ENCODE measurements at places on chromosomes 1 and 21.

DNA sequence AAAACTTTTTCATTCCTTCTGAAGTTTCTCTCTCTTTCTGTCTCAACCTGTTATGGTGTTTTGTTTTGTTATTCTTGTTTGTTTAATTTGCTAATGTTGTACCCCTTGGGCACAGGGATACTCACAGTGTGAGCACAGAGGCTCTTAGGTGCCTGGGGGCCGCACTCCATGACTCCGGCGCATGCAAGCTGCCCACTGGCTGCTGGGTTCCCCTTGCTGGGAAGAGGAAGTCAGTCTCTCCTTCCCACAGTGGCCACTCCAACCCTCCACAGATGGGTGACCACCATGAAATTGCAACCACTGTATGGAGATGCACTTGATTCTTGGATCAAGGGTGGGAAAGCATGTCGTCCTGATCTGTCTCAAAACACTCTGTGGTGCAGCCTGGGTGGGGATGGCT is 4.6 kb upstream of the CD1A start:
- DNase-seq = no peak

- no peak for DNase-seq
Observed at GRCh38 chr1:227112538-227112937, 172.4 kb downstream of the COQ8A start.

DNA sequence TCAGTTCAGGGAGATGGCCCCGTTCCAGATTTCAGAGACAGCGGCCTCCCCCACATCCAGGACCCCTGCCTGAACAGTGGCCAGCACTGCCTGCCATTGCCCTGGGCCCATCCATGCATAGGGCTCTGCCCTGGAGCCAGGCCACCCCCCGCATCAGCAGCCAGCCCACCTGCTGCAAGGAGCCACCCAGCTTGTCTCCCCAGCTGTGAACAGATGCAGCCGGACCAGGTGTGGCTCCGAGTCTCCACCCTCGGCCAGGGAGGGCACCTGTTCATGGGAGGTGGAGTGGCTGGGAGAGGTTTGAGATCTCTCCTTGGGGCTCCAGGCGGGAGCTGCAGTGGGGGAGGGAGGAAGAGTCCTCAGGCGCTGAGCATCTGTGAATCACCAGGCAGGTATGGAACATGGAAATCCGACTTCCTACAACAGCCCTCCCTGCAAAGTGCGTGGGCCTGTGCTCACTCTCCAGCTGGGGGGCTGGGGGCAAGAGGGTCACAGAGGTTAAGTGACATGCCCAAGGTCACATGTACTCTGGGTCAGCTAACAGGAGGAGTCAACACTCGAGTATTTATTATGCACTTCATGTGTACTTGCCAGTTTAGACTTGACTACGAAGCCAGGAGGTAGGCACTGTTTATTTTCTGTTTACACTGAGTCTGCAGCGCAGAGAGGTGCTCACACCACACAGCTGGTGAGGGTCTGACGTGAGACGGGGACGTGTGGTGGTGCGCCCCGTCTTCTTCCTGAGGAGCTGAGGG is 4.8 kb upstream of the HES5 start:
- no peak for DNase-seq

GRCh38 chr21:25359724-25360123 is 247.6 kb downstream of the MRPL39 start:
- DNase-seq = no peak

GRCh38 chr1:68307378-68307787 is 75.1 kb upstream of the WLS start:
- DNase-seq = no peak

GRCh38 chr1:151976858-151977257 is 16.8 kb downstream of the S100A10 start:
- DNase-seq = no peak

GRCh38 chr1:167861664-167862381 is 52.1 kb downstream of the ADCY10 start:
- no peak for DNase-seq

GRCh38 chr1:233360525-233361102 is 33.1 kb downstream of the MAP3K21 start:
- DNase-seq = no peak

- no peak for DNase-seq
Observed at GRCh38 chr1:172431721-172432192, 11.3 kb downstream of the C1orf105 start.

- no peak for DNase-seq
Observed at GRCh38 chr1:21319447-21320407, 29.5 kb upstream of the ECE1 start.

DNA sequence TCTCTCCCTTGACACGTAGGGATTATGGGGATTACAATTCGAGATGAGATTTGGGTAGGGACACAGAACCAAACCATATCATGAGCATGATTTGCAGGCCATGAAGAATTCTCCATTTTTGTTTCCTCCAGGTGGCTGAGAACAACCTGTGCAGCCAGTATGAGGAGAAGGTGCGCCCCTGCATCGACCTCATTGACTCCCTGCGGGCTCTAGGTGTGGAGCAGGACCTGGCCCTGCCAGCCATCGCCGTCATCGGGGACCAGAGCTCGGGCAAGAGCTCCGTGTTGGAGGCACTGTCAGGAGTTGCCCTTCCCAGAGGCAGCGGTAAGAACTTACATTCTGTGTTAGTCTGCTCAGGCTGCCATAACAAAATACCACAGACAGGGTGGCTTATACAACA is 9.7 kb downstream of the MX1 start:
- DNase-seq = no peak

DNA sequence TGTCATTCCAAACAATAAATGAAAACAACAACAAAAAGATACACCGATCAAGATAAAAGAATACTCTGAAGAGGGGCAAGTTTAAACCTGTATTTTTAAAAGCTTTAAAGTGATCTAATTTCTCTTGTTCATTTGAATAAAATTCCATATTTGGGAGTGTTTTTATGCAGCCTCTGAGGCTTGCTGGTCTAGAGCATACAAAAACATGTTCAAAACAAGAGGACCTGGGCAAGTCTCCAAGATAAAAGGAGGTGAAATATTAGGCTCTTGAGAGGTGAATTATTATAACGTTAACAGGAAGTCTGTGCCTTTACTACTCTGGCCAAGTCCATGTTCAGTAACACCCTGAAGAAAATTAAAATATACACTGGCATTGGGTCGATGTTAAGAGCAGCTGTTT is 20.1 kb downstream of the URB1 start:
- no peak for DNase-seq

DNA sequence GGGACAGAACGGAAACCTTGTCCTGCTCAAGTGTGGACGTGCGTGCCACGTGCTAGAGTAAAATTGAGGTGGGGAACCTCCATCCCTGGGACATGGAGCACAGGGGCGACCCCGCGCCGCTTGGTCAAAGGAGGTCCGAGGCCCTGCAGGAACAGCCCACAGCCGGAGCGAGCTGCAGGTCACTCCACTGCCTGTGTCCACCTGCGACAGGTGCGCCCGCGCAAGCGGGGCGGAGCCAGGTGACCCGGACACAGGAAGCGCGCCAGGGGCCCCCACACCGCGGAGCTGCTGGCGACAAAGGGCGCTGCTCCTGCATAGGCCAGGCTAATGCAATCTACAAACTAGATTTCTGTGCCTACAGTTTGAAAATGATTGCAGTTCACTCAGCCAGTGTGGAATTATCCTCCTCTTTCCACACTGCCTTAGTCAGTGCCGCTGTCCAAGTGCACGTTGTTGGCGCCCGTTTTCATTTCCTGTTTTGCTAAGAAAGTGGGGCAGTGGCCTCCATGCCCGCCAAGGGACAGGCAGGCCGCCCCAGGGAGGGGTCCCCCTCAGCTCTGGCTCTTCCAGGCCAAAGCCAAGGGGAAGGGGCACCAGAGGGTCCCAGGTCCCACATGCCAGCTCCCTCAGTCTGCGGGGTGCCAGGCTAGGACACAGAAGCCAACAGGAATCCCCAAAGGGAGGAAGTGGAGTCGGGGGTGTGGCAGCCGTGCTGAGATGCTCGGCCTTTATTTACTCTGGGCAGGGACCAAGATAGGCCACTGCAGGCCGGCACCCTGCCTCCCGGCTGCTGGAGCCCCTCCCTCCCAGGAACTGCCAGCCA is 4.3 kb upstream of the NADK start:
- DNase-seq = no peak

GRCh38 chr1:242847390-242847993 is 323.0 kb upstream of the PLD5 start:
- no peak for DNase-seq

GRCh38 chr1:12709091-12709491 is 6.8 kb upstream of the AADACL3 start:
- no peak for DNase-seq

- no peak for DNase-seq
Observed at GRCh38 chr1:169143984-169144383, 37.5 kb downstream of the ATP1B1 start.

DNA sequence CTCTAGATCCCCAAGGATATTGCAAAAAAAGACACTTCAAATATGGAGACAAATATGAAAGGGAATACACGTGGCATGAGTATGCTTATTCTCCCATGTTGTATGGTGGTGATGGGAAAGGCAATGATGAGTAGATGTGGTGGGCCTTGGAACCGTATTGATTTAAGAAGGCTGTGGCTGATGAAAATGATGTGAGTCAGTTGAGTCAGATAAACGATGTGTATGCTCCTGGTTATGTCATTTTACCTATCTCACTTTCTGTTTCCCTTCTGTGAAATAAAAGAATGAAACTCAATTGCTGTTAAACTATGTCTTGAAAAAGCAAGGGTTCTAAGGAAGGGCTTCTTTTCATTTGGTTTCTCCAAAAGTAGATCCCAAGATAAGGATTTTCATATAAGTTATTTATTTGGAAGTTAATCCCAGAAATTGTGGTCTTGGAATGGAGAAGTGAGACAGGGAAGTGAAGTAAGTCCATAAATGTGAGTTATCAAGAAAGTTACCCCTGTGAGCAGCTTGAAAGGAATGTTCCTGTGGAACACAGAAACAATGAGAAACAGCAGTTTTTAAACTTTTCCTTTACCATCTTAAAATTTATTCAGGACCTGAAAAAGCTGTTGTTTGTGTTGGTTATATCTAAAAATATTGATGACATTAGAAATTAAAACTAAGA is 292.0 kb downstream of the DUSP10 start:
- DNase-seq = no peak

- DNase-seq = no peak
Observed at GRCh38 chr1:171754353-171754705, 12.5 kb upstream of the VAMP4 start.

DNA sequence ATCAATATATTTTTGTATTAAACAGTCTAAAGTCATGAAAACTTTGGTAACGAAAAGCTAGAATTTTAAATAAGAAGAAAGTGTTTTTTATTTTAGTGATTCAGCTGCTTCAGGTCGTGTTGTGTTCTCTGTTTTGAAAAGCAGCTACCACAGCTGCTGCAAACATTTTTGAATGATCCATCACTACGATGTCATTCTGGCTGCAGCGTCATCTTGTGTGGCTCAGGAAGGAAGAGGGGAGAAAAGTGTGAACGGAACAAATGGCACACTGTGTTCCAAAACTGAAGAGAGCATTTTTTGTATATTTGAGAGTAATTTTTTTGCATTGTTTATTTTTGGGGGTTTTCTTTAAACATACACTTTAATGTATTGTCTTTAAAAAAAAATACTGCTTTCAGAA is 323.0 kb upstream of the ADGRL2 start:
- DNase-seq = no peak

DNA sequence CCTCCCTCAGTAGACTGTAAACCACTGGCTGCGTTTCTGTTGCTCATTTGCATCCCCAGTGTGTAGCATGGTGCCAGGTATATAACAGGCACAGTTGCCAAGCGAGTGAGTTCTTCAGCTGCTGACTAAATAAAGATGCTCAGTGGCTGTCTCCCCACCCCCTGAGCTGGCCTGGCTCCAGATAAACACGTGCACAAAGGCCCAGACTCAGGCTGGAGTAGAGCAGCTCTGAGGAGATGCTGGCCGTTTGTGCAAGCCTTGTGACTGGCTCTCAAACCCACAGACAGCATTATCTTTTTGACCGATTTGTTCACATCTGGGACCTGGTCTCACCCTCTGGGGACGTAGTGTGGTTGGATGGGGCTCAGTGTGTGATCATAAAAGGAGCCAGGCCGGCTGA is 7.1 kb downstream of the CHRNB2 start:
- no peak for DNase-seq

DNA sequence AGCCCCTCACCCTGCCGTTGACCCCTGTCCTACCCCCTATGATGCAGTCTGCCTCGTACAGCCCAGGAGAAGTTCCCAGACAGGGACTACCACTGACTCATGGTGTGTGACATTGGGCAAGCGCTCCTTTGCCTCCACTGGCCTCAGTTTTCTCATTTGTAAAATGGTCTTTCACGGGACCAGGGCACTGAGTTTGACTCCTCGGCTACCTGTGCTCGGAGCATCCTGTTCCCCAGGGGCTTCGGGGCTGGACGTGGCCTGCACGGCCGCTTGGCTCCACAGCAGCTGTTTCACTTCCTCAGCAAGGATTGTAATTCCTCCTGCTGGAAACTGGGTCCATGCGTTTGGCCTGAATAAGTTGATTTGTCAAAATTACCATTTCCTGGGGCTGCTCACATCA is 277.3 kb downstream of the MATN1 start:
- DNase-seq = no peak

DNA sequence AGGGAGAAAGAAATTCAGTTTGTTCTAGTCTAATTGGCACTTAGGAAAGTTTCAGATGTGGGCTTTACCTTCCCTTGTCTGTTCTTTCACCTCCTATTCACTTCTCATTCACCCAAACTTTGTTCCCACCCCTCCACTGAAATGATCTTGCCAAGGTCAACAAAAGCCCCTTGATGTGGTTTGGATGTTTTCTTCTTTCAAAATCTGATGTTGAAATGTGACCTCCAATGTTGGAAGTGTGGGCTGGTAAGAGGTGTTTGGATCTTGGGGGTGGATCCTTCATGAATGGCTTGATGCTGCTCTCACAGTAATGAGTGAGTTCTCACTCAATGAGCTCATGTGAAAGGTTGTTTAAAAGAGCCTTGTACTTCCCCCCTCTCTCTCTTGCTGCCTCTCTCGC is 379.3 kb downstream of the HHIPL2 start:
- DNase-seq = no peak

DNA sequence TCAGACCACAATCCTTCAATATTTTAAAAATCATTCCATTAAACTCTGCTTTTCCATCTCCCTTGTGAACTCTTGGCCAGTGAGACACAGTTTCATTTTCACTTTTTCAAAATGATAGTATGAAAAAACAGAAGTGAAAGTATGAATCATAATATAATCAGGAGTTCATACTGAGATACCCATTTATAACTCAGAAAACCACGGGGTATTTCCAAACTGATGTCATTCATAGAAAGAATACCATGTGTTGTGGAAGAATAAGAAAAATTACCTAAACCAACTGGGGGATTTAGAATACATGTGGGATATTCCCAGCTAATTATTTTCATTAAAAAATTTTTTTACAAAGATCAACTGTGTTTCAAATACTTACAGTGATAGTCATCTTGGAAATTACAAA is 149.9 kb downstream of the MRPL39 start:
- DNase-seq = no peak
